Myometrial cell (primary cell): ENCODE measurements at places on chromosomes 6 and 20. TPM values are rescaled to one million over a fixed set of nuclear protein-coding genes. Genes with fewer than 3 reads are reported as not detected.

The ANKRD66 gene
- not detected in 2 replicates for total RNA-seq

The FILIP1 gene
- not detected in 2 replicates for total RNA-seq

The HSPA1L gene
- total RNA-seq = 0.29 and 0.35 TPM in 2 replicates

The CD83 gene
- total RNA-seq = 1.7 and 3.7 TPM in 2 replicates

The GPX6 gene
- total RNA-seq = not detected in 2 replicates

The NTSR1 gene
- not detected in 2 replicates for total RNA-seq

The KIAA0408 gene
- 1.4 and 2.8 TPM in 2 replicates for total RNA-seq

The ZNF311 gene
- total RNA-seq = 0.29 and 1.2 TPM in 2 replicates

The MEI4 gene
- not detected in 2 replicates for total RNA-seq

The TPD52L1 gene
- total RNA-seq = 0.29 and 0.71 TPM in 2 replicates

The CTCFL gene
- not detected in 2 replicates for total RNA-seq

The IMPG1 gene
- not detected in 2 replicates for total RNA-seq

The UBD gene
- total RNA-seq = not detected in 2 replicates

The PPARD gene
- 26.1 and 27.7 TPM in 2 replicates for total RNA-seq

The TCP11 gene
- 2.3 and 2.6 TPM in 2 replicates for total RNA-seq

The AMD1 gene
- 48.4 and 62.9 TPM in 2 replicates for total RNA-seq

The ACTR5 gene
- 6.7 and 7.2 TPM in 2 replicates for total RNA-seq

The GPX5 gene
- total RNA-seq = not detected in 2 replicates

The LTV1 gene
- total RNA-seq = 9.8 and 15.4 TPM in 2 replicates

The KLHDC3 gene
- total RNA-seq = 78.9 and 89.7 TPM in 2 replicates

The CDSN gene
- not detected in 2 replicates for total RNA-seq

The BPIFB1 gene
- total RNA-seq = not detected in 2 replicates

The ADGRF1 gene
- total RNA-seq = not detected in 2 replicates

The CTAGE9 gene
- not detected in 2 replicates for total RNA-seq

The KCNB1 gene
- 0.29 TPM in 1 of 2 replicates, not detected in the other for total RNA-seq

The CST5 gene
- not detected in 2 replicates for total RNA-seq

The HLA-DQB2 gene
- not detected in 2 replicates for total RNA-seq
